ENCODE measurements at places on chromosomes 11 and 22.

GRCh38 chr11:19849947-19850593, 137.4 kb downstream of the NAV2 start:
- DNase-seq = no peak

DNA sequence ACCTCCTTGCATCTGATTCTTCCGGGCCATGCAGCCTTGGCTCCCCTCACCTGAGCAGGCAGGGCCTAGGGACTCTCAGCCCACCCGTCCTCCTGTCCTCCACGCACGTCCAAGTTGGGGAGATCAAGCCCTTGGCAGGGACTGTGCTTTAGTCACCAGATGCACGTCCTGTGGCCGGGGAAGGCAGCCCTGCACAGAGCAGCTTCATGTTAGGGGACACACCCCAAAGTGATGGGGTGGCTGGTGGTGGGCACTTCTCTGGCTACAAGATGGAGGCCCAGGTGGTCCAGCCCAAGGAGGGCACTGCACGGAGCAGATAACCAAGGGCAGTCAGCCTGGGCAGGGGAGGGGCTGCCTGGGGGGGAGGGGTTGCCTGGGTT, 1.2 kb downstream of the MUC5B start:
- no peak for DNase-seq

- peak; percentile 34 for DNase-seq
Measured at GRCh38 chr11:118437208-118438125, 1.2 kb downstream of the KMT2A start.

- no peak for DNase-seq
Measured at GRCh38 chr11:45679806-45680205, 14.4 kb upstream of the CHST1 start.

DNA sequence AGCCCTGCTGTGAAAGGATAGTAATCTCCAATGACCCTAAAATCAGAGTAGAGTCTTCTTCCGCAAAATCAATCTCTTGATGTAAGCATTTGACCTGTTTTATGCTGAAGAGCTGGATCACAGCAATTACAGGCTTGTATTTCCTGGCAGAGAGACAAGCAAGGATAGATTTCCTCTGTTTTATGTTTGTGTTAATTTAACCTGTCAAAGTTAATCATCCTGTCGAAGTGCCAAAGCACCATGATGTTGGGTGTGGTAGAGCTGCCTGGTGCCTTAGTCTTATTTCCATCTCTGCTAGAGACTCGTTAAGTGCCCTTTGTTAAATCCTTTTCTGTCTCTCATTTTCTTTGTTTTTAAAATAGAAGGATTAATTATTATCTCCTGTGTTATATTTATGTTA, 248.1 kb downstream of the CNTN5 start:
- no peak for DNase-seq

DNA sequence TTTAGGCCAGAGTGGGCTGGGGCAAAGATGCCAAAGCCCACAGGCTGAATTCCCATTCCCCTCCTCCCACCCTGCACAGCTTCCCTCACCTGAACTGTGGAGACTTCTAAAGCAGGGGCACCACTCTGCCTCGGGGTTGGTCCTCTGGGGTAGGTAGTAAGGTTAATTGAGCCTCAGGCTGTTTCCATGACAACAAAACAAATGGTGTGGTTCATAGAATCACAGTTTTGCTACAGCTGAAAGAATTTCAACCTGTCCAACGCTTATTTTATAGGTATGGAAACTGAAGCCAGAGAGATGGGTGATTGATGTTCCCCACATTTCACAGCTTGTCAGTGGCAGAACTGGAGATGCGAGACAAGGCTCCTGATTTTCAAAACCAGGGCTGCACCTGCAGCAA, 109.5 kb downstream of the SNX19 start:
- no peak for DNase-seq

DNA sequence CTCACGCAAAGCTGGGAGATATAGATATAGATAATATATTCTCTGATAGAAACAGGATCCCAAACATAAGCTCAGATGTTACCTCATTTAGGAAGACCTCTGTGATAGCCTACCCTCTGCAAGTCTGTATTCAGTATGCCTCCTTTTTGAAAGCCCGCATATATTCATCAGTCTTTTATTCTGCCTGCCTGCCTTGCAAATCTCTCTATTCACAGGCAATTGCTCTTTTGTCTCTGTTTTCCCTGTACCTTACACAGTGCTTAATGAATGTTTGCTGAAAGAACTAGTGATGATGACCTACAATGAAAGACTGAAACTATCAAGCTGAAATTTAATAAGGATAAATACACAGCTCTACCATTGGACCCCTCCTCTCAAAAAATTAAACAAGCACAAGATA, 18.4 kb downstream of the DEUP1 start:
- no peak for DNase-seq

Measured in memory B cell (primary cell).